Right hindlimb (tissue), 1 donor: ENCODE measurements at places on chromosomes 7 and 10.

DNA sequence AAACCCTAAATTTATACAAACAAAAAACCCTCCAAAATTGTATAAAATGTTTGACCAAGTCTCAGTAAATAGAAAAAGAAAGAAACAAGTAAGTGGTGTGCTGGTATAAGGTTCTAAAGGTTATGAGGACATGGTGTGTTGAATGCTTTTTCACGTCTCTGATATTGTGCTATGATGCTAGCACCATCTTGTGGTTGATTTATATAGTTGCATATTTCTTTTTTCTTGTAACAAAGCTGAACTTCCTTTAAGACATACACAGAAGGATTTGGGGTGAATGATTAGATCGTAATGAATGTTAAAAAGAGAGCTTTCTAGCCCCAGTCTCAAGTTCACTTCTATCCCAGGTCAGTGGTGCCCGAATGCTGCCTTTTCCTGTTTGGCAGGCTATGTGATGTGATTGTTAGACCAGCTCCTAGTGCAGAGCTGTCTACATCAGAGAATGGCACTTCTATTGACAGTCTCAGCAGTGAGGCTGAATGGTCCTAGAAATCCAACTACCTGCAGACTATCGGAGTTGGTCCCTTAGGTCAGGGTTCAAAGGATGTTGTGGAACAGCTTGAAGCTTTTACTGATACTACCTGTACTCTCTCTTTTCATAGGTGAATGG, 25.0 kb downstream of the VTI1A start:
- no peak for DNase-seq

GRCh38 chr7:111229916-111230315, 139.0 kb downstream of the LRRN3 start:
- no peak for DNase-seq

GRCh38 chr7:107975394-107976013, 27.5 kb downstream of the LAMB1 start:
- DNase-seq = no peak

DNA sequence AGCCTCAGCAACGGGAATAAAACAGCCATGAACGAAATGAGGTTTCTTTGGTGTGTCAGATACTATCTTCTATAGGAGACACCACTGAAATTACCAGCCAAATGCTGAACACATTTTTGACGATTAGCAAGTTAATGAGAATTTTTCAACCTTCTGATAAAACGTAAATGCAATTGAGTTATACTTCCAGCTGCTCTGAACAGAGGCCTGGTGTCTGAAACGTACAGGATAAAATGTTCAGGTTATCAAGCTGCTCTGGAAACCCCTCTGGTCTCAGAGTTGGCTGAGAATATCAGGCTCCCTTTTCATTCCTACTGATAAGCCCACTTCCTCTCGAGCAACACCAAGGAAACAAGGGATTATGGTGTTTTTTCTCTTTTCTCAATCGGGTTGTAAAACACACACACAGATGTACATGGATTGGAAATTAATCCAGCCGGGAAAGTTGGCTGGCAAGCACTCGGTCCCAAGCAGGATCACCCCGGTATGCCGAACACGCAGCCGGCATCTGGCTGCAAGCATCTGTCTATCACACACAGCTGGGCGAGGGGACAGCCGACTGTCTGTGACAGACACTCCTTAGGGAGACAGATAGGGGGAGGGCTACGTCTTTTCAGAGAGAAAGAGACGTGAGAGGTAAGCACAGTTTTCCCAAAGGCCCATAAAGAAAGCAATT, 171.8 kb downstream of the PRKAG2 start:
- DNase-seq = peak; percentile 45

DNA sequence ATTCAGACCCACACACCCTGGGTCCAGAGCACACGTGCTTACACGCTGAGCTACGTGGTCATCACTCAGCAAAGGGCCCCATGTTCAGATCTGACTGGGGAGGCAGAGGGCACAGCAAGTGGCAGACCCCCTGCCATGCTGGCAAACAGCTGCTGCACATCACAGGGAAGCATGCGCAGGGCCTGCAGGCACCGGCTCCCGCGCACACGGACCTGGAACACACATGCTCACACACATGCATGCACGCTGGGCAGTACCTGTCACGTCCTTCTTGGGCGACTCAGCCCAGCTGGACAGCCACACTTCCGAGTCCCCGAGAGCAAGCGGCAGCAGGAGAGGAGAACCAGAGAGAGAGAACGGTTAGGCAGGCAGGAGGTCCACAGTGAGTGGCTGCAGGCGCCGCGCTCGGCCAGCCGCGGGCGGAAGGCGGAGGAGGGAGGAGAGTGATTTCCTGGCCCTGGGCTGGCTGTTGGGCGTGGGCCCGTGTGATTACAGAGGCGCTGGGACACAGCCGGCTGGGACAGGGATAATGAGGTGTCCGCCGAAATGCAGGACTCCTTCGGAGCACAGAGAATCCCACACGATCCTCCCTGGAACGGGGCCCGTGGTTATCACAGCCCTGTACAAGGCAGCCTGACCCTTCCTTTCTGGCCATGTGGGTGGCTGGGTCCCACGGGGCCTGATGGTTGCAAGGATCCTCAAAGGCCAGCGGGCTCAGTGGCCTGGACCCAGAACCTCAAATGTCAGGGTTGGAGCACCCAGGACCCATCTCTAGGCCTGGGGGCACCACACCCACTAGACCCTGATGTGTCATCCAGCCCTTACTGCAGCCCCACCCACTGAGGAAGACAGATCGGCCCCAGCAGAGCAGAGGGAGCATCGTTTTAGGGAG, 175.1 kb downstream of the NEURL1 start:
- DNase-seq = peak; percentile 90

DNA sequence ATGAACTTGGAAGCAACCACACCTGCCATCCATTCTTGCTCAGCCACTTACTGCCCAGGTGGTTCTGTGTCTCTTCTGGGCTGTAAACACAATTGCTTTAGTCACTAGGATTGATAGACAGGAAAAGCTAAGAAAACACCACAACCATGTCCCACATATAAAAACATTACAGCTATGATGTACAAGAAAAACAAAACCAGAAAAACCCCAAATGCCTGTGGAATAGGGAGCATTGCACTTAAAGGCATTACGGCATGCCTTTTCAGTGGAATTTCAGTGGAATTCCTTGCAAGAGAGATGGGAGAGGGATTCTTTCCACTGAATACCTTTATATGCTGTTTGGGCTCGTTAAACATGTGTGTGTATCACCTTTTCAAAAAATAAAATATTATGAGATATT, 44.2 kb upstream of the GPR26 start:
- no peak for DNase-seq

DNA sequence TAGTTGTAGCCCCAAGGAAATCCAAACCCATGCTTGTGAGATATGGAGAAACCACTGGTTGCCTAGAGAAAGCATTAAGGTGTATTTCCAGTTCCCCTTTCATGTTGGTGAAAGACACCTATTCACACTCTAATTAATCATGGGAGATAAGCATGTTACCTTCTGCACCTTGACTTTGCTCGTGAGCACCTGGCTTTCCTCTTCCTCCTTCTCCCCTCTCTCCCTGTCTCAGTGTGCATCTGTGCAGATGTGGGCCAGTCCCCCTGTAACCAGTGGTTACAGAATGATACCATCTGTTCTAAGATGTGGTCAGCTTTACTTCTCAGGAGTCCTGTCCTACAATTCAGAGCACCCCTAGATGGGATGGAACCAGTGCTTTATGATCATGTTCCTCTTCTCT, 160.6 kb downstream of the LCOR start:
- DNase-seq = no peak

- DNase-seq = no peak
Observed at GRCh38 chr7:19110026-19110730, 7.3 kb downstream of the TWIST1 start.

DNA sequence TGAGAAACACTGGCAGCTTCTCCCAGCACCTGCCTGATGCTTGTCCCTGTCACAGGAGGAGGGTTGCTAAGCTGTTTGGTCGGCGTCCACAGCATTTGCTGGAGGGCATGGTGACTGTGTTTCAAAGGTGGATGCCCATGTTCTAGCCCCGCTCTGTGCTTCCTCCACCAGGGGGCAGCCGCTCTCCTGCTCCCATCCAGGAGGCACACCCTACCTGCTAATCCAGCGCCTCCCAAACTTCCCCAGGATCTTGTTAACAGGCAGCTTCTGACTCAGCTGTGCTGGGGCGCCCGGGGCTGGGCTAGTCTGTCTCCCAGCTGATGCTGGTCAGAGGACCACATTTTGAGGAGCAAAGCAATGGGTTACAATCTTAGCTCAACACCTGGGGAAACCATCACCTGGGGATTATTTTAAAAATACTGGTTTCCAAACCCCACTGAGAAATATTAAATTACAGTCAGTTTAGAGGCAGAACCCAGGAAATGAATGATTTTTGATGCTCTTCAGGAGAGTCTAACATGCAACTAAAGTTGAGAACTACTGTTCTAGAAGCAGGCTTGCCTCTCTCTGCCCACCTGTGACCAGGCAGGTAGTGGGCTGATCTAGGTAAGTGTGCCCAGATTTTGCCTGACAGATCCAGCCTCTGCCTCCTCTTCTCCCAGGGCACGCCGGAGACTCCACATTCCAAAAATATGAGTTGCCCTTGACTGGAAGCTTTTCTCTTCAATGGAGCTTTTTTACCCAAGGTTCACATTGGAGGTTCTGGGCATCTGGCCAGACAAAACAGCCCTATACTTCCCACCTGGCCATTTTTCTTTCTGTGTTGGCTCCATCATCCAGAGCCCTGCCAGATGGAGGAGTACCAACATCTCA, 92.7 kb upstream of the GPR26 start:
- no peak for DNase-seq

DNA sequence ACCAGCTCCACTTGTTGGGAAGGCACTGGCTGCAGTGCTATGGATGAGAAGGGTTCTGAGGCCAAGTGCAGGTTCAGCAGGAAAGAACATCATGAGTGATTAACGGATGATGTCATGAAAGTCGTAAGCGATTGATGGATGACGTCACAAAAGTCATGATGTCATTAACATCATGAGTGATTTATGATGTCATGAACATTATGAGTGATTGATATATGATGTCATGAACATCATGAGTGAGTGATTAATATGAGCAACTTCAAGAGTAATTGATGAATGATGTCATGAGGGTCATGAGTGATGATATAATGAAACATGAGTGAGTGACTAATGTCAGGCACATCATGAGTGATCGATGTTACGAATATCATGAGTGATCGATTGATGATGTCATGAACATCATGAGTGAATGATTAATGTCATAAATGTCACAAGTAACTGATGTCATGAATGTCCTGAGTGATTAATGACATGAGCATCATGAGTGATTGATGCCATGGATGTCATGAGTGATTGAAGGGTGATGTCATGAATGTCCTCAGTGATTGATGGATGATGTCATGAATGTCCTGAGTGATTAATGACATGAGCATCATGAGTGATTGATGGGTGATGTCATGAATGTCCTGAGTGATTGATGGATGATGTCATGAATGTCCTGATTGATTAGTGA, 185.6 kb downstream of the PAXIP1 start:
- no peak for DNase-seq

DNA sequence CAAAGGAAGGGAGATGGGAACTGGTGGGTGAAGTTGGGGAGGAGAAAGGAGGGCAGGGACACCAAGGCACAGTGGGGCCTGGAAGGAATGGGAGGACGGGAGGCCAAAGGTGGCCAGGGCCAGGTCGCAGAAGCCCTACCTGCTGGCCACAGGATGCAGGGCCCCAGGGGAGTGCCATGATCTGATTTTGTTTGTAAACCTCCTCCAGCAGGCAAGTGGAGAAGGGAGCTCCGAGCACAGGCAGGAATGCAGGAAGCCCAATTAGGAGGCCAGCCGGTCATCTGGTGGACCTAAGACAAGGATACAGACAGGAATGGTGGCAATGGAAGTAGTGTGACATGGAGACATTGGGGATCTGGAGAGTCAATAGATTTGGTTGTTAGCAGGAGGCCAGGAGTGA, 107.0 kb upstream of the ZMIZ1 start:
- no peak for DNase-seq

DNA sequence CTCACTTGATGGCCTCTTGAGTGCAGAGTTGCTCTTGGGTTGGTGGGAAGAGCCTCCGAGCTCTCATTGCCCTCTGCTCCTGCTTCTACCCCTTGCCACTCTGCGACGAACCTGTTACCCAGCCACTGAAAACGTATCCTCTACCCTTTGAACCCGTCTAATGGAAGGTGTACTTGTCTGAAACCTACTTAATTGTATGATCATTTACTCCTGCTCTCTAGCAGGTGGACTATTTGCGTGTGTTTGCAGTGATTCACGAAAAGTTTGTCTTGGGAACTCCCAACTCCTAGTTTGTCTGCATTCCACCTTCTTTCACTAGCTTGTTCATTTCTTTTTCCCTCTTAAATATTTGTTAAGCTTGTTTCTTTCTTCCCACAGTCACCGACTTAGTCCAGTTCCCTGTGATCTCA, 503 bp downstream of the CROT start:
- no peak for DNase-seq

DNA sequence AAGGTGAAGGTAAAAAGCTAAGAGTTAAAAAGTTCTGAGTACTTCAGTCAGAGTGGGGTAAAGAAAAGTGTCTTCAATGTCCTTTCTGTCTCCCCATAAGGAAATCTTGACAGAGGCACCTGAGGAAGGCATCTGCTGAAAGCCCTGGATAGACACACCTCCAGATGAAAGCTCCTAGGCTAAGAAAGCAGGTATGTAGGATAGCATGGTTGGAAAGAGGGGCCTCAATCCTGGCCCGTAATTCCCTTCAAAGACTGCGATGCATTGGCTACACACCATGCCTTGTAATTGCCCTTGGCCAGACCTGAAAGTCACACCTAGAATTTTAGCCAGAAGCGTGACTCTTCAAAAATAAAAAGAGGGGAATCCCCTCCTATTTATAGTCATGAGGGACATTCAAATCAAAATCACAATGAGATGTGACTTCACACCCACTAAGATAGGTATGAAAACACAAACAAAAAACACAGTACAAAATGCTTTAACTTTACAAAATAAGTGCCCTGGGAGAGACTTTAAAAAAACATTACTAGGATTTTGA, 809.7 kb downstream of the IPMK start:
- DNase-seq = no peak

GRCh38 chr10:5668429-5668828, 2.0 kb upstream of the ASB13 start:
- no peak for DNase-seq

GRCh38 chr7:5634107-5634950, 147.1 kb downstream of the RNF216 start:
- DNase-seq = peak; percentile 94

GRCh38 chr10:125226005-125226404, 65.6 kb upstream of the CTBP2 start:
- DNase-seq = no peak

GRCh38 chr10:58081353-58081752, 186.3 kb downstream of the IPMK start:
- no peak for DNase-seq

- no peak for DNase-seq
Observed at GRCh38 chr10:11678074-11678793, 63.9 kb upstream of the ECHDC3 start.
